Activated CD4-positive, alpha-beta T cell treated with anti-CD3 and anti-CD28 coated beads, Interleukin-2, amount 10 ng/mL, durations not matched to agents 24 days and 14 days (primary cell): ENCODE measurements at places on chromosomes 11 and 22. TPM values are rescaled to one million over a fixed set of nuclear protein-coding genes. Genes with fewer than 3 reads are reported as not detected.

Gene POU2AF1
- total RNA-seq = 65.6 and 68.9 TPM in 2 replicates

DNA sequence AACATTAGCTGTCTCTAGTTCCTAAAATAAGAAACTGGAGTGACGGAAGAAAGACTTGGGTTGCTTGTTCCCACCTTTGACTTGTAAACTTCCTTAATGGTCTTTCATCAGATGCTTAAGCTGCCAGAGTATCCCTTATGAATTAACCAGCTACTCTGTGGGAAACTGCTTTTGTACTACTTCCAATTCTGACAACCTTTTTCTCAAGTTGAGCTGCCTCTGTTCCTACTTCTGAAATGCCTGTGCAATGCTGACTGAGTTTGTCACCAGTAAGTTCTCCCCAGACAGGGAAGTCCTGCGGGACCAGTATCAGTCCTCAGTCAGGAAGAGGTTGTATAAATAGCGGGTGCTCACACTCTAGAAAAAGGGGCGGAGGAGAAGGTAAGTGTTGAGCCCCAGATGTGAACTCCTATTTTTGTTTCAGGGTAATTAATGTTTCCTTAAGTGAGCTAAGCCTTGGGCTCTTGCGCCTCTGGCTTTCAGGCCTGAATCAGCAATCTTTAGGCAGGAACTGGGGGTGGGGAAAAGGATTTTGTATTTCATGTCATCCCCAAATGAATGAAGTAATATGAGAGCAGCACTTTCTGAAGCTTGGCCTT is 67.2 kb downstream of the CECR2 start:
- no peak for DNase-seq

GRCh38 chr11:111001986-111002611 is 243.4 kb upstream of the POU2AF2 start:
- no peak for DNase-seq

- no peak for DNase-seq
Observed at GRCh38 chr11:131822506-131822905, 452.1 kb downstream of the NTM start.

Gene OR6T1
- total RNA-seq = not detected in 2 replicates
